ENCODE measurements at places on chromosomes 3 and 15. TPM values are rescaled to one million over a fixed set of nuclear protein-coding genes. Genes with fewer than 3 reads are reported as not detected.
A peak's percentile ranks its signal among the peaks of the same experiment; 100 is the strongest.

Gene CYP1A1
- total RNA-seq: 4.7 TPM

Gene CCR9
- not detected for total RNA-seq

Gene PRR20G
- not detected for total RNA-seq

Gene ATP13A3
- total RNA-seq: 113 TPM

Gene IL12A
- 0.20 TPM for total RNA-seq

Gene CPA3
- not detected for total RNA-seq

Gene SLC25A36
- 65.1 TPM for total RNA-seq

Gene PLA2G4D
- not detected for total RNA-seq

Gene MCF2L2
- total RNA-seq: 2.2 TPM

Gene PLSCR2
- total RNA-seq: not detected

Gene PLA2G4E
- not detected for total RNA-seq

Gene ACOX2
- not detected for total RNA-seq

Gene NECTIN3
- total RNA-seq: 2.7 TPM

Gene DZIP3
- total RNA-seq: 16.2 TPM

Gene ZNF80
- total RNA-seq: 1.3 TPM

DNA sequence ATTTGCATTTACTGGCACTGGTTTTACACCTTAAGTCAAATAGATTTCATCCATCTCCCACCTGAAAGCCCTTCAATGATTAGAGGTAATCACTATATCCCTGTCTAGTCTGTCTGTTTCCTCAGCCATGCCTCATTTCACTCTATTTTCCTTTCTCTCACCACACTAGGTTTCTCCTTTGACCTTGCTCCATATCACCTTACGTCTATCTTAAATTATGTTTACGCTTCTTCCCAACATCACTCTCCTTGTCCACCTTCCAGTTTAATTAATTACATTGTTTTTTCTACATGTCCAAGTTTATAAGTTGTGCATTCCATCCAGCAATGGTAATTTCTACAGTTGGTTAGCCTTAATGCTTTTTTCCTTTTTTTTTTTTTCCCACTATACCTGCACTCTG, 396.7 kb upstream of the PDZRN3 start:
- no peak for DNase-seq

DNA sequence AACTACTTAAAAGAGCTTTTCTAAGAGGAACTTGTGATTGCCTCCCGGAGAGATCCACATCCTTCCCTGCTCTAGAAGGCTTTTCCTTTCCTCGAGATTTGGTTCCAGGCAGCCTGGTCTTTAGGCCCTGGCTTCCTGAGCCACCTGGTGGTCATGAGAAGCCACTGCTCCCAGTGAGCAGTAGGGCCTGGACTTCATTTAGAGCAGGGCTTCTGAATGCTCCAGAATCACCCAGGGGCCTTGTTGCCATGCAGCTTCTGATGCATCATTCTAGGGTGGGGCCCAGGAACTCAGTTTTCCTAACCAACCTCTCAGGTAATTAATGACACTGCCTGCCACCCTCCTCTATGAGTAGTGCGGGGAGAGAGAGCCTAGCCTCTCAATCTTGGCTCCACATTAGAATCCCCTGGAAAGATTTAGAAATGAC, 29.6 kb downstream of the PSMD6 start:
- DNase-seq: peak; percentile 41

DNA sequence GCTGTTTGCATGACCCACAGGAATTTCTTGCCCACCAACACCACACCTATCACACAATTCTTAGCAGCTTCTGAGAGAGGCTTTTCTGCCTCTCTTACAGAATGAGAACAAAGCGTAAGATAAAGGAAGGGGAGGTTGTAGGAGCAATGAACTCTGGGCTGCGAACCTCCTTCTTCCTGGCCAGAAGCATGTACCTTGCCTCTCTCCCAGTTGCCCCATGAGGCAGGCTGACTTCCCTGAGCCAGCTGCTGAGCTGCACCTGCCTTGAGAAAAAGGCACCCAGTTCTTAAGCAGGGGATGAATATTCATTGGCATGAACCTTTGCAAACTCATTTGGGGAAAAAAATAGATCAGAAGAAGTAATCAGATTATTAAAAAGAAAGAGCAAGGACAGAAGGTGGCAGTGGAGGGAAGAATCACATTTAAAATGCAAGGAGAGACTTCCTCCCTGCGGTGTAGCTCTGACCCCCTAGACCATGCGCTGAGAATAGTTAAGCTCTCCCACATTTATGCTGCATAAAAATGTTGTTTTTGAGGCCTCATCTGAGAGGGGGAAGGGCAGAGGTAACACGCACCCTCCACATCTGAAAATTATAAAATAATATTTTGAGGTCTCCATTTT, 304.8 kb downstream of the EPHB1 start:
- no peak for DNase-seq

GRCh38 chr3:190862209-190863118, at the start of gene GMNC:
Gene GMNC, minus strand, starts transcription at chr3:190862694. Its CDS starts 79 bp downstream, at chr3:190862615.
- peak; percentile 47 for DNase-seq

GRCh38 chr15:29873947-29874411, 51.7 kb upstream of the TJP1 start:
- DNase-seq: no peak

GRCh38 chr15:62618432-62618831, 424.1 kb upstream of the TPM1 start:
- DNase-seq: no peak

- DNase-seq: no peak
Observed at GRCh38 chr15:70084461-70084860, 13.3 kb downstream of the TLE3 start.

DNA sequence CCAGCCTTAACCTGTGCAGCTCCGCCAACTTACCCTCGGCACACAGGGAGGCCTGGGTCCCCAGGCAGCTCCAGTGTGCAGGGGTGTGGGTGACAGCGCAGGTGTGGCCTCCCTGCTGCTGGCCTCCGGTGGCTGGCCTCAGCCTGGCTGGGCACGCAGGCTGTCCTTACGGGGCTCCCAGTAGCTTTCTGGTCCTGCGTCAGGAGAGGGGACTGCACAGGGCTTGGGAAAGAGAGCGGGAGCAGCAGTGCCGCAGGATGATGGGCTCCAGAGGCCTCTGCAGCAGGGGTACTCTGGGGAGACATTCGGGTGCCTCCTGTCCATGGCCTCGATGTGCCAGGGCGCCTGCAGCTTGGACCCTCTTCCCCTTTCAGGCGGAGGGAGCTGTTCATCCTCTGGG, 9.4 kb downstream of the APBA2 start:
- no peak for DNase-seq

DNA sequence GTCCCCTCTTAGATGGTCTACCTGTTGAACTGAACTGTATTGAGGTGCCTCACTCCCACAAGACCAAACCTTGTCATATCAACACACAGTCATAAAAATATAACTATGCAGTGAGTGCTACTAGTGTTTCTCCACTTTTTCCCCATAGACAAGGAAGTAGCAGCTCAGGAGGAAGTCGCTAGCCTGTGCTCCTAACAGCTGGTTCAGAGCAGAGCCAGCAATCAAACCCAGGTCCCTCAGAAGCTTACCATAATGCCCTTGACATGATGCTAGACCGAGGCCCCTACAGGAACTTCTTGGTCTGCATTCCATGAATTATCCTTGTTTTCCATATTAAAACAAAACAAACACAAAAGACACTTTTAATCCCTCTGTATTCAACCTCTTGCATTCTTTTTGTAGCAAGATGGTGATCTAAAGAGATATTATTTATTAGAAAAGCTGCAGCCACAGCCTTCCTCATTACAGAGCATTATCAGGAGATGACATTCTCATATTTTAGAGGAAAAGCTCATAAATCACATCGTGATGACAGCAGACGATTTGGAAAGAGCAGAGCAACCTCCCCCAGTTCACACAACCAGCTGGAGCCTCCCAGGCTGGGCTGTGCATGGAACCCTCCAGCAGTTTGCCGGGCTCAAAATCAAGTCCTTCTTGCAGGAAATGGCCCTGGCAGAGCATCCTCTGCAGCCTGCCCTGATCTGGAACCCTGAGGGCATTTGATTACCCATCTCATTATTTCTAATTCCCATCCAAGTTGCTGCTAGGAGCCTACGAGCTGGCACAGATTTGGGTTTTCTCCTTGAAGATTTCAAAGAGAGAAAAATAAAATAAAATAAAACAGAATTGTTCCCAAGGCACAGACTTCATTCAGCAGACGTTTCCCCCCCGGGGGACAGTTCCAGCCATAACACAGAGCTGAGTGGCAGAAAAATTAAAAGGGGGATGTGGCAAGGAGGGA, 118.8 kb downstream of the SRGAP3 start:
- DNase-seq: no peak

DNA sequence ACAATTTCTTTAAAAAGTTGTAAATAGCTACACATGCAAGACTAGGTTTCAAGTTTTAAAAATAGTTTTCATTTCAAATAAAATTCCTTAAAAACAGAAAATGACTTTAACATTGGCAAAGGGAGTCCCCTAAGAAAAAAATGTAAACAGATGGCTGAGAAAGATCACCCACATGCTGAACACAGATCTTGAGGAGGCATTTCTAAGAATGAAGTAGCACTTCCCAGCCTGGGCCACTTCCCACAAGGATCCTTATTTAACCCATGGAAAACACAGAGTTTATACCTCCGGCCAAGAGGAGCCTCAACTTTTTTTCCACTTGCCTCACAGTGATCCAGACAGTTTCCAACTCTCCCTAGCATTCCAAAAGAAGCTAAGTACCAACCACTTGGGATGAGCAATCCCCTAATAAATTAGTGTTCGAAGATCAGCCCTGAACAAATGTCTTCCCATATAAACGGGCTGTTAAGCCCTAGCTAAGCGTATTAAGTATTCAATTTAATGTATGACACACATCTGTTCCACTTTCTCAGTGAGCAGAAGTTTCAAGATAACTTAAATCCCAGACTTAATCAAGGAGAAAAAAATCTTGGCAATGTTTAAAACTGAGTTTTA, 61.4 kb downstream of the GADL1 start:
- DNase-seq: no peak

- DNase-seq: no peak
Observed at GRCh38 chr15:99674279-99674678, 59.0 kb downstream of the LYSMD4 start.

DNA sequence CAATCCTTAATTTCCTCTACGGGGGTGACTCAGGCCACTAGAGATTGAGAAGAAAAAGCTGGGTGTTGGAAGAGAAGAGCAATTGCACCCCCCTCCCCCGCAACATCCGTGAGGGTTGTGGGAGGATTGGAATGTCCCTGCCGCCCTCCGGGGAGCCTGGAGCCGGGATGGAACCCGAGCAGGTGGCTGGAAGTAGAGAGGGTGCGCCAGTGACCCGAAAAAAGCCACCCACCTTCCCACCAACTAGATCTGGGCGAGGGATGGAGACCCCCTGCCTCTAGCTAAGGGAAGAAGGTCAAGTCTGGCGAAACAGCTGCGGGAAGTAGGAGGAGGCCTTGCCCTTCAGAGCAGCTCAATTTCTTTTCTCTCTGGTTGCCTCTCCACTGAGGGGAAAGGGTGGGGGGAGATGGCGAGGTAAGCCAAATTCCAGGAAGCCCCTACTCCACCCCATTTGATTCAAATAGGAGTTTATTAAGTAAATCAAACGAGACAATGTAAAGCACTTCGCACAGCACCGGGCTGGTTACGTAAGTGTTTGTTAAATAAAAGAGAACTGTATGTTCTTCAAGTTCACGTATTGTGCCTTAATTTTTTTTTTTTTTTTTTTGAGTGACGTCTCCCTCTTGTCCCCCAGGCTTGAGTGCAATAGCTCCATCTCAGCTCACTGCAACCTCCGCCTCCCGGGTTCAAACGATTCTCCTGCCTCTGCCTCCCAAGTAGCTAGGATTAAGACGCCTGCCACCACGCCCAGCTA, 1.1 kb upstream of the WWTR1 start:
- DNase-seq: no peak

GRCh38 chr3:7158516-7158915, 297.6 kb downstream of the GRM7 start:
- no peak for DNase-seq

- peak; percentile 34 for DNase-seq
Observed at GRCh38 chr3:171049861-171050444, 23.4 kb upstream of the SLC2A2 start.

DNA sequence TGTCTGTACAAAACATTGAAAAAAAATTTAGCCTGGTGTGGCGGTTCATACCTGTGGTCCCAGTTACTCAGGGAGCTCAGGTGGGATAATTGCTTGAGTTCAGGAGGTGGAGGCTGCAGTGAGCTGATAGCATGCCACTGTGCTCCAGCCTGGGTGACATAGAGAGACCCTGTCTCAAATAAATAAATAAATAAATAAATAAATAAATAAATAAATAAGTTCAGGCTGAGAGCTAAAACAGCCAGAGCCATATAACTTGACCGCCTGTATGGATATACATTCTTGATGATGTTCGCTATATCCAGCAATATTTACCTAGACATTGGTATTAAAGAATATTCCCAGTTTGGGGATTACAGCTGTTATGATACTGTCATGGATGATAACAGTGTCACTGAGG, 146.9 kb downstream of the KCNH8 start:
- no peak for DNase-seq

- DNase-seq: no peak
Observed at GRCh38 chr3:46719044-46719565, 1.4 kb upstream of the PRSS50 start.

DNA sequence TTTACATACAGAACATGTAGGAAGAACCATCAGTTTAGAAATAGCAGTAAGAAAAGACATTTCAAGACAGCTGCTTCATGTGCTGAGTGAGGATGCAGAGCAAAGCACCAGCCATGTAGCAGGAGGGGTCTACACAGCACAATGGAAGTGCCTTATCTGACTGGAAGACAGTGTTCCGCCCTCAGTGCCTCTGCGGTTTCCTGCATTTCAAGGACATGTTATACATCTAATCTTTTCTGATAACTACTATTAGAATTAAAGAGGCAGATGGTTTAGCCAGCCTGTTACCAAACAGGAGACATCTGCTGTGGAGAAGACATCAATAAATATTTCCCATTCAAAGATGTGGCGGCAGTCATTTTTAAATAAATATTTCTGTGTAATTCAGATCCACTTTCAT, 10.6 kb downstream of the LSG1 start:
- no peak for DNase-seq

DNA sequence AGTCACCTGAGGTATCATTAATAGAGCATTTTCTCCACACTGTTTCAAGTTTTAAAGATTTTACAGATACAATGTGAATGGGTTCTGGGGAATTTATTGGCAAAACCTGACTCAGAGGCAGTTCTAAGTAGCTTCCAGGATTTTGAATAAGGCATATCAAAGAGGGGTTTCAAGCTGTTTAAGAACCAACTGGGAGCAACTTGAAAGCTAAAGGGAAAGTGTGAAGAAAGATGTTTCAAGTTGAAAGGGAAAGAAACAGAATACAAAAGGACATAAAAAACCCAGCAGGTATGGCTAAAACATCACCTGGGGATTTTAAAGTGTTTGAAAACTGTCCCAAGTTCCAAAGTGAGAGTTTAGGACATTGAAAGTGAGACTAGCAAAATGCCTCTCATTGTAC, 17.8 kb upstream of the SERPINI2 start:
- no peak for DNase-seq

GRCh38 chr3:64331605-64332004, 106.3 kb upstream of the PRICKLE2 start:
- DNase-seq: no peak

DNA sequence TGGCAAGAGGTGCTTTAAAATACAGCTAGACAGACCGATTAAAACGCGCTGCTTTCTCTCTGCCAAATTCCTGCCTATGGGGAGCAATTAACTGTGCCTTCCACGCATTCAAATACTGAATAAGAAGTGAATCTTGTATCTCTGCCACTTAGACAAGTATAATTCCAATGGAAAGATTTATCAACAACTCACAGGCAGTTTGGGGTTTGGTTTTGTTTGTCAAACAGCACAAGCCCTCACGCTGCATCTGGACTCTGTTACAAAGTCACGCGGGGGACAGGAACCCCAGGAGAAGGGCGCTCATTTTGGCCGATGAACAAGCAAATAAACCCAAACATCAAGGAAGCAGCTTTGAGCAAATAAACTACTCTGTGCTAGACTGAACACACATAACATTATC, 61.8 kb upstream of the TMCO5A start:
- no peak for DNase-seq

Data from activated naive CD8-positive, alpha-beta T cell treated with anti-CD3 and anti-CD28 coated beads for 36 hours (primary cell).